ENCODE measurements at places on chromosomes 2 and 18.
A peak's percentile ranks its signal among the peaks of the same experiment; 100 is the strongest.

GRCh38 chr2:154173919-154174318 is 302.2 kb downstream of the GALNT13 start:
- no peak for DNase-seq

GRCh38 chr2:215899141-215900074 is 113.9 kb downstream of the MREG start:
- DNase-seq, result no peak

GRCh38 chr2:15890936-15891905 is 49.1 kb upstream of the MYCN start:
- peak; percentile 52 for DNase-seq

DNA sequence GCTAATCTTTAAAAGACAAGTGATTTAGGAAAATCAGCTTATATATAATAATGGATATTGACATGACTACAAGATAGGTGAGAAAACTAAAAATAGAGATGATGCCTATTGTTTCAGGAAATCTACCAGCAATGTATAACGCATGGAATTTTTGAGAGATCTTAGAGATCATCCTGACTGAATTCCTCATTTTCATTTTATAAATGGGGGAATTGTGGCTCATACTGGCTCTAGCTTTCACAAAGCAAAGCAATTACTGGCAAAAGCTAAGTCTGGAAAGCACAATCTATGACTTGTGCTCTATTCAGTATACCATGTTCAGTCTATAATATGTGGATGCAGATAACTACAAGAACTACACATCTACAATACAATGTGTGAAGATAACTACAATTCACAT is 51.9 kb upstream of the FANCL start:
- no peak for DNase-seq

DNA sequence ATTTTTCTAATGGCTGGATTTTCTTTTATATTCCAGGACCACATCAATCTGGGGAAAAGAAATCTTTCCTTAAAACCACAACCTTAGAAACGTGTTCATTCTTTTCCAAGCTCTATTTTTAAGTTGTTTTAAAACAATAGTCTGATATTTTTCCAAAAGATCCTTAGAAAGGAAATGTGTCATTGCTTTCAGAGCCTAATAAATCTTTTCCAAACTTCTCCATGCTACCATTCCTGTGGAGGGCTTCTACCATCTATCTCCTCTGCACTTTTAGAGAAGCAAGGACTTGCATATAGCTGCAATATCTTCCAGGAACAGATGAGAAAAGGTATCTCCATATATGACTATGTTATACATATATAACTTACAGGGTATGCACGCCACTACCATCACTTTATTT is 21.2 kb downstream of the WDFY1 start:
- no peak for DNase-seq
